ENCODE measurements at places on chromosomes 16 and 17.

DNA sequence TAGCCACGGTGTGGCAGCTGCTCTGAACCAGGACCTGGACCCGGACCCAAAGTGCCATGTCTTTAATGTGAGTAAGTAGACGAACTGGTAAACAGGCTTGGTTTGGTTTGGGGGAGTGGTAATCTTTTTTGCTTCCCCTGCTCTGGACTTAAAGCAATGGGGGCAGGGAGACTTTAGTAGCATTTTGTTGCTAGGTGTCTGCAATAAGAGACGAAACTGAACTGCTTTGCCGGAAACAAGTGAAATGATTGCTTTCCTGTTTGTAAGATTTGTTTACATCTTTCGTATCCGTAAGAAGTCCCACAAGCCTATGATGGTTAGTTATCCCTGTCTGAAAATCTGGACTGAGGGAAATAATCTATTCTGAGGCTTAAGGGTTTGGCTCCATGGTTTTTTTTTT lies 21.5 kb downstream of the PRCD start:
- DNase-seq: no peak

DNA sequence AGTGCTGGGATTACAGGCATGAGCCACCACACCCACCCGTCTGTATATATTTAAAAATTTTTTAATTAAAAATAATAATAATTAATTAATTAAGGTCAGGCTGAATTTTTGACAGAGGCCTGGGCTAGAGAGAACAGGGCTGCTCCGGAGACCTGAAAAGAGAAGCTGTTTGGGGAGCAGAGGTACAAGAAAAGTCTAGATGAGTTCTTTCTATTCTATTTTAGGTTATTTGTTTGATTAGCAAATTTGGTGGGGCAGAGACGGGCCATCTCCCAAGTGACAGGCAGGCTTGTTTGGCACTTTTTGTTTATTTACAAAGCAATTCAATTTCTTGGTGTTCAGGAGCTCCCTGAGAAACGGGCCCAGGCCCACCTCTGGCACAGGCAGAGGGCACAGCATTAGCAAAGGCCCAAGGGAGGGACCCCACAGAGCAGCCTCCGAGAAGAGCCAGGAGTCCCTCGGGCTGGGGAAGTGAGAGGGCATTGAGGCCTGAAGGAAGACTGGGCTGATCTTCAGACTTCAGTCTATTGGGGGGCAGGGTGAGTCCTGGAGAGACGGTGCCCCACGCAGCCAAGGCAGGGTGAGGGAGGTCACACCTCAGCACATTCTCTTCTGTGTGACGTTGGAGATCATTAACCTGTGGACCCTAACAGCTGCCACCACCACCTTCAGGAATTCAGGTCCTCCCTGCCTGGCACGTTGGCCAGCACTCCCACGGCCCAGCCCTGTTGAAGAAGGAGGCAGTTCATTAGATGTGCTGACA lies 10.8 kb upstream of the RIPOR1 start:
- DNase-seq: no peak

GRCh38 chr16:69423189-69423588 lies 1.2 kb upstream of the CYB5B start:
- no peak for DNase-seq

GRCh38 chr17:66667491-66668030 lies 167.4 kb upstream of the CACNG5 start:
- DNase-seq: no peak

- no peak for DNase-seq
Measured at GRCh38 chr16:29702269-29702668, 23.3 kb downstream of the QPRT start.

- no peak for DNase-seq
Measured at GRCh38 chr16:50298591-50299507, 32.5 kb downstream of the ADCY7 start.

DNA sequence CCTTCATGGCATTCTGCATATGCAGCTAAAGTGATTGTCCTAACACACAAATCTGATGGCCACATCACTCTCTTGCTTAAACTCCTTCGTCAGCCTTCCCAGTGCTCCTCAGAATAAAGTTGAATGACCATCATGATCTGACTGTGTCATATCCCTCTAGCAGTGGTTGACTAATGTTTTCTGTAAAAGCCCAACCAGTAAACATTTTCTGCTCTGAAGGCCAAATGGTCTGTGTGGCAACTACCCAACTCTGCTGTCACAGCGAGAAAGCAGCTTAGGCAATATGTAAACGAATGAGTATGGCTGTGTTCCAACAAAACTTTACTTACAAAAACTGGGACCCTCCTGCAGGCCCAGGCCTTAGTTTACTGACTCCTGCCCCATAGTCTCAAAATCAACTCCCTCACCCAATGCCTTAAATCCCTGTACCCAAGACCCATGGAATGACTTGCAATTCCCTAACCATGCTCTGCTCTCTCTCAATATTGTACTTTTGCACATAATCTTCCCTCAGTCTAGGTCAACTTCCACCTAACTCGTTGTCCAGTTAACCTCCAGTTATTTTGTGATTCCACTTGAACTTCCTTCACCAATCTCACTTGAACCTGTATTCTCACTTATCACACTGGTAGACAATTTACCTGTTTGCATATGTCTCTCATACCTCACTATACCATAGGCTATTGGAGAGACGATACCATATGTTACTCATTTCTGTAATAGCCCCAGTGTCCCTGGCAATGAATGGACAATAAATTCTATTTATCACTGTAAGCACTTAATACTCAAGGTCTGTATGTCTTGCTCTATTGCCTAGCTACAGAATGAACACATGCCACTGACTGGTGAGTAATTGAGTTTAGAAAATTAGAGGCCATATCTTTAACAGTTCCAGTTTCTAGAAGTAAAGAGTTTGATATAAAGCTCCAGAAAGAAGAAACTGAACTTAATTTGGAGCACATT lies 29.1 kb downstream of the TMEM100 start:
- DNase-seq: no peak

DNA sequence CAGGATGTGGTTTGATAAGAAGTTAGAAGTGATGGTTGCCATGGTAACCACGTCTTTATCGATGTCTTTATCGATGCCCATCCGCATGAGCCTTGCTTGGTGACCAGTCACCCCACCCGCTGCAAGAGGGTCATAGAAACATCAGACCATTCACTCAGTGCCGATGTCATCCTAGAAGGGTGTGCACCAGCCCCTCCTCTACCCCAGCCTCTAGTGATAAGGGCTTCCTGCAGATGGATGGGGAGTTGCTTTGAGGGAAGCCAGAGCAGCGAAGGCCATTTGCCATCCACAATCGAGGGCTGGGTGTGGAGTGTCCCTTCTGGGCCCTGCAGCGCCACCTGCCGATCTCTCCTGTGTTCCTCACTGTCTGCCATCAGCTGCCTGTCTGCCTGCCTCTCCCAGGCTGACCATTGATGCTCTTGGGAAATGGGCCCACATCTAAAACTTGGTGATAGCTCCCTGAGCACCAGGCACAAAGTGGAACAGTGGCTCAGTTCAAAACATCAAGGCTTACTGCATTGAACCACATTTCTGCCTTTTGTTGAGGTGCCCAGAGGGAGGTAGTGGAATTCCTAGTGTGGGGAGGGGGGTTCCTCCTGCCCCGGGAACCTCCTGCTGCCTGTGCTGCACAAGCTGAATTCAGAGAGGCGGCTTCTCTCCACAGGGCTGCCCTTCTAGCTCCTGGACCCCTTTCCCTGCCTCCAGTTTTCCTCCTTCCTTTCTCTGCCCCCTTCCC lies 8.9 kb downstream of the CALB2 start:
- DNase-seq: no peak

DNA sequence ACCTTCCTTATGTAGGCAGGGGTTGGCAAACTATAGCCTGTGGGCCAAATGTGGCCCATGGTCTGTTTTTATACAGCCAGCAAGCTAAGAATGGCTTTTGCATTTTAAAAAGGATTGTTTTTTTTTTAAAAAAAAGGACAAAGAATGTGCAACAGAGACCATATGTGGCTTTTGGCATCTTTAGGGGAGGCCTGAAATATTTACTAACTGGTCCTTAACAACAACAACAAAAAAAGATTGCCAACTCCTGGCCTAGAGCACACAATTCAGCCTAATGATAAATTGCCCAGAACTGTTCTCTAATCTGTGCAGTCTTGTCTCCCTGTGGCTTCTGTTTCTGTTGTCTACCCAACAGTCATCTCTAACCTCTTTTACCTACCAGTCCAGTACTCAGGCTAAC lies 67.1 kb downstream of the SSH2 start:
- DNase-seq: no peak

DNA sequence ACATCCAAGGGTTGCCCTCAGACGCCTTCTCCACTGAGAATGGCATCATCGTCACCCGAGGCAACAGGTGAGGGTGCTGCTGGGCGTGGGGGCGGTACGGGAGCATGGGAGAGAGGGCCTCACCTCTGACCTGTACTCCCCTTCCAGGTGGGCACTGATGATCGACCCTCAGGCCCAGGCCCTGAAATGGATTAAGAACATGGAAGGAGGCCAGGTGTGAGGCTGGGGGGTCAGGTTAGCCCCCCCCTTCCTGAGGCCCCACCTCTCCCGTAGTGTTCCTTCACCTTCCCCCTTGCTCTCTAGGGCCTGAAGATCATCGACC lies 16.4 kb upstream of the KDM6B start:
- DNase-seq: no peak

GRCh38 chr16:65961476-65962143 lies 404.9 kb upstream of the CDH5 start:
- DNase-seq: no peak
